ENCODE measurements at places on chromosomes 2 and 18.

DNA sequence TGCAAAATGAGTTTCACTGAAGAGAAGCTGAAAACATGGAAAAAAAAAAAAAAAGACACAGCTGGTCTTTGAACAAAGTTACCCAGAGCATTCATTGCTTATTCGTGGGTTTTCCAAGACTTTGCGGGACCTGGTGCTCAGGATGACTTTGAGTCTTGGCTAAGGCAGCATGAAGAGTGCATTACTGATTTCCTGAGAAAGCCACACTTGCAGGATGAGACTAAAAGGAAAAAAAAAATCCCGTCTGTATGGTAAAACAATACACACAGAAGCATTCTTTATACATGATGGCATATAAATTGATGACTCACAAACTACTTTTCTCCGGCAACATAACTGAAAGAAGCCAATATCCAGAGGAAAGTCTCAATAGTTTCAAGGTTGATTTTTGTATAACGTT, 195.4 kb downstream of the SPP2 start:
- no peak for DNase-seq

DNA sequence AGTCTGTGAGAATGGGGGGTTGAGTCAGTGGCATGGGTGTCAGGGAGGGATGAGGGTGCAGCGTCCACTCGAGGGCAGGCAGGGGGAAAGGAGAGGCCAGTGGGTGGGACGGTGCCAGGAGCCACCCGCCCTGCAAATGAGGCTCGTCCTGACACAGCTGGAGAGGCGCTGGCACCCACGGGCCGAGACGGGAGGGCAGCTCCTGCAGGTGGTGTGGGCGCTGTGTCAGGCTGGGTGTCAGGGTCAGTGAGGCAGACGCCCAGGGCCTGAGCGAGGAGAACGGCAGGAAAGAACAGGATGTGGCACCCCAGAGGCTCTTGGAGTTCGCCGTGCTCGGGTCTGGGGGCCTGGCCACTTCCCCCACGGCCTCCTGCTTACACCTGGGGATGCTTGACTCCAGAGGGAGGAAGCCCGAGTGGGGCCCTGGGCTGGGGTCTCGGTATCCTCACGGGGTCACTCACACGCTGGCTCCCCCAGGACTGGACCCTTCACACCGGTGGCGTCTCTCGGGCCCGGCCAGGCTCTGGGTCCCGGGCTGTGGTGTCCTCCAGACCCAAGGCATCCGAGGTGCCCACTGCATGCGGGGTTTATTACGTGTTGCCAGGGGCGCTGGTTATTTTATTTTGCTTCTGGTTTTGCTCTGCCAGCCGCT, 130.5 kb upstream of the CTDP1 start:
- DNase-seq: no peak

DNA sequence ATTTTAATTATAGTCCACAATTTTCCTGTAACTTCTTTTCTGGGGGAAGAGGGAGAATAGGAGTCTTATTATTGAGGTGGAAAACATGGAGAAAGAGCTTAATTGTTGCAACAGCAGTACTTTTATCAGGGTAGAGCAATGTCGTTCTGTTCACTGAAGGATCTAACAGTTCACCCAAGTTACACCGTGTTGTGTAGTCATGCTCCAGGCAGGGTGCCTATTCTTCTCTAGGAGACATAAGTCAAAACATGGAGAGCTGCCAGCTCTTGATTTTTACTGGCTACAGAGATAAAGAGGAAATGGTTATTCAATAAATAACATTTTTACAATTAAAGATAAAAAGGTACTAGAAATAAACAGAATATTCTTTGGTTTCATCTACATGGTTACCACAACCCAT, 594.3 kb upstream of the NETO1 start:
- DNase-seq: no peak

DNA sequence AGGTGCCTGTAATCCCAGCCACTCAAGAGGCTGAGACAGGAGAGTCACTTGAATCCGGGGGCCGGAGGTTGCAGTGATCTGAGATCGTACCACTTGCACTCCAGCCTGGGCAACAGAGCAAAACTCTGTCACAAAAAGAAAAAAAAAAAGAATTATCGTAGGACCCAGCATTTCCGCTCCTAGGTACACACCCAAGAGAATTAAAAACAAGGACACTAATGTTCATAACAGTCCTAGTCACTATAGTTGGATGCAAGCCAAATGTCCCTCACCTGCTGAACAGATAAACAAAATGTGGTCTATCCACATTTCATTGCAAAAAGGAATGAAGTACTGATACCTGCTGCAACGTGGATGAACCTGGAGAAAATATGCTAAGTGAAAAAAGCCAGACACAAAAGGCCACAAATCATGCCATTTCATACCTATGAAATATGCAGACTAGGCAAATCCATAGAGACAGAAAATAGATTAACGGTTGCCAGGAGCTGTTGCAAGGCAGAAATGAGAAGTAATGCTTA, 21.2 kb downstream of the ADRA2B start:
- no peak for DNase-seq

DNA sequence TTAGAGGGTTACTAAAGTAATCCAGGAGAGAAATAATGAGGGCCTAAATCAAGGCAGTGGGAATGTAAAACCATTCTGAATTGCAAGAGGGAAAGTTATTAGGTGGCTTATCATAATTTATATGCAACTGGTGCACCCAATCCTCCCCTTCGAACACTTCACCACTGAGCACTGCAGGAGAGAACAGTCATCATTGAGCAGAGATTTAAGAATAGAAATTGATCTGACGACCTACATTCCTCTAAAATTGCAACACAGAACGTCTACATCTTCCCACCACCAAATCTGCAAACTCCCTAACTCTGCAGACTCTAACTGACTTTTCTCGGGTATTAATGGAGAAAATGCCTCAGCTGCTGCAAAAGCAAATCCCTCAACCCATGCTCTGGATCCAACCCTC, 138.5 kb upstream of the CDH20 start:
- DNase-seq: no peak

DNA sequence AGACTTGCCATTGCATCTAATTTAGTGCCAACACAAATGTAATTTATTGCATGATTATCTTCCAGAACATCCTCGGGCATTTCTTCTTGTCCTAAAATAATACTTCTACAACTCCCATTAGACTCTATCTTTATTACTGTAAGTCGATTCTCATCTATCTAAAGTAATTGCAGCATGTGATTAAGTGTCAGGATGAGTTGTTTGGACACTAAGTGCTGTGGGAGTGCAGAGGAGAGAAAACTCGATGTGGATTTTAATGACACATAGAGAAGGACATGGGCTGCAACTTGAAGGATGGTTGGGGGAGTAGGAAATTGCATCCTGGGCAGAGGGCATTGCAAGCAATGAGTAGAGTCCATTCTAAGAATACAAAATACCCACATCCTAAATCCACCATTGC, 33.5 kb downstream of the STAT4 start:
- no peak for DNase-seq

DNA sequence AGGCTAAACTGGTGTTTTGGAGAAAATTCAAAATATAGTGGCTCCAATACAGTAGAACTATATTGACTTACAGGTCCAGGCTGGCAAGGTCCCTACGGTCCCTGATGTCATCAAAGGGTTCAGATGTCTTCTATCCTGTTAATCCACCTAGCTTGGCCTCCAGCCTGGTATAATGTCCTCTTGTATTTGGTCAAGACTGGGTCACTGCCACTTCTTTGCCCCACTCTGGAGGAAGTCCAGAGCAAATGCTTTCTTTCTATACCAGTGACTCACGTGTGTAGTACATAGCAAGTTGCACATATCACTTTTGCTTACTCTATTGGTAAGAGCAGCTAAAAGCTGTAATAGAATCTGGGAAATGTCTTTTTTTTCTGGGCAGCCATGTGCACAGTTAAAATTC, 80.8 kb downstream of the LCLAT1 start:
- no peak for DNase-seq

DNA sequence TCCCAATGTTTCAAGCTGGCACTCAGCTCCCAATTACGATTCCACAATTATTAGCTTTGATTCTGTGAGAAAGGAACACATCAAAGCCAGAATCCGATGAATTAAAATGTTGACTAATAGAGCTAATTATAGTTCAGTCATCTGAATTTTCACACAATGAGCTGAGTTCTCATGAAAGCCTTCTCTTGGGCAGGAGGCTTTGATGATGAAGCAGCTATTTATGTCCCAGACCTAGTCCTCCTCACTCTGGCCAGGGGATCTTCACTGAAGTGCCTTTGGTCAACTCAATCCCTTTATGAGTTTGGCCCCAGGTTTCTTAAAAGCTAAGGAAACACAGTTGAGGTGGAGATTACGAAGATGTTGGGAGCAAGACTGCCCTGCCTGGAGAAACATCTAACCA, 74.7 kb upstream of the PPM1B start:
- DNase-seq: no peak

DNA sequence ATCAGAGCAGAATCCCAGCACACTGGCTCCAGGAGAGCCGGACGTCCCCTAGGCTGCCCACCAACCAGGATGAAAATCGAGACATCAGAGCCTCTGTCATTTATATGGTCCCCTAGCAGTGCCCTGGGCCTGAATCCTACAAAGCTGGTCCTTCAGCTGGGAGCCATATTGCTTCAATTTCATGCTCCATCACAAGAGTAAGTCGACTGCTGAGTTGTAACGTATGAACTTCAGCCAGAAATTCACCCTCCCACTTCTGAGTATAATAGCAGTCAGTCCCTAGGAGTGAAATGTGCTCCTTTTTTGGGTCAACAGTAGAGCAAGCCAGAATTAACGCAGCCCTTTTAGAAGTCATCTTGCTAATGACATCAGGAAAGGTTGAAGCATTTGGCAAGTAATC, 126.4 kb downstream of the CCBE1 start:
- no peak for DNase-seq

DNA sequence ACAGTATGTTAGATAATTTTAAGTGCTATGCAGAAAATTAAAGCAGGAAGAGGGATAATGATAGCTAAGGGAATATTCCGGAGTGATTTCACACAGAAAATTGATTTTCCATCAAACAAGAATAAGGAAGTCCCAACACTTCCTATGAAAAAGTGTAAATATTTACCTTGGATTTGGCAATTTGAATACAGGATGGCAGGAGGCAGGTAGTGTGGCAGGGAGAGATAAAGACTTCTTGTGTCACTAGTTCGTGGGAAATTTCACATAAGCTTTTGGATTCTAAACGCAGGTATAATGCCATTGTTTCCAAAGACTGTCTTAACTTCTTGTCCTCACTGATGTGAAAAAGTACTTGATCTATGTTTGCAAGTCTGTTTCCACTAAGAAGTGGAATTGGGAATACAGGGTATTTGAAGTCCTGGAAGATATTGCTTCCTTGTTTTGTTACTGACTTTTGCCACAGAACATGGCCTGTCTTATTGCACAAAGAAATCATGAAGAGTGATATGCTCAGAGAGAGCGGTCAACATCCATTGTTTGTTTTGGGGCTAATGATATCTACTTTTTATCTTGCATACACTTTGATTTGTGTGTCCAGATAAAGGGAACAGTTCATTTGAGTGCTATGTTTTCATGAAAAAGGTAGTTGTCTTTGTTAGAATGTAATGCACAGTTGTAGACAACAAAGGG, 1216.1 kb upstream of the FAM98A start:
- DNase-seq: no peak

GRCh38 chr2:64943387-64944150, 45.6 kb upstream of the SLC1A4 start:
- no peak for DNase-seq

DNA sequence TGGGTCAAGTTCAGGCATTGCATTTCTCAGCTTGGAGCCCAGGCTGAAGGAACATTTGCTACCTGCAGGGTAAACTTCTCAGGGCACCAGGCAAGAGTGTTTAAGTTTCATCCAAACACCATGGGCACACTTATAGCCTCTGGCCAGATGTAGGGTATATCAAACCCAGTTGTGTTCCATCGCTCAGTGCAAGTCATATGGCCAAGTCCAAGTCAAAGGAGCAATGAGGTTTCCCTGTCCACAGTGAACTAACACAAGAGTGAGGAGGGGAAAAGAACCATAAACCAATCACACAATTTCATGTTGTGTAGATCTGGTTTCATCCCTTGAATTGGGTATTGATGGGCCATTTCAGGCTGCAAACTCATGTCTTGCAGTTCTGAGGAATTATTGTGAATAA, 107.2 kb downstream of the SOX11 start:
- no peak for DNase-seq

DNA sequence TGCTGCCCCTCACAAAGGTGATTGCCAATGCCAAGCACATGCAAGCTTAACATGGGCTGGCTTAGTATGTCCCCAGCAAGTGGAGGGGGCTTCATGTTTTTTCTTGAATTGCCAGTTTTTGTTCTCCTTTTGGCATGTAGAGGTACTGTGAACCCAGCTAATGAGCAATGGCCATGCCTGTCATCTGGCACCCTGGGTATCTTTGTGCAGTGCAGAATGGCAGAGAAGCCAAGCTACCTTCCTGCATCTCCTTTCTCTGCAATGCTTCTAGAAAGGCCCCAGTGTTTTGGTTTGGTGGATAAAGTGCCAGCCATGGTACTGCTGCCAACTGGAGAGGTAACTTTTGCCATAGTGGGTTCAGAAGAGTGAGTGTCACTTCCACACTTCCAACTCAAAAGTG, 576.9 kb downstream of the CMPK2 start:
- no peak for DNase-seq

- no peak for DNase-seq
Observed at GRCh38 chr2:49113046-49113445, 41.3 kb downstream of the FSHR start.

DNA sequence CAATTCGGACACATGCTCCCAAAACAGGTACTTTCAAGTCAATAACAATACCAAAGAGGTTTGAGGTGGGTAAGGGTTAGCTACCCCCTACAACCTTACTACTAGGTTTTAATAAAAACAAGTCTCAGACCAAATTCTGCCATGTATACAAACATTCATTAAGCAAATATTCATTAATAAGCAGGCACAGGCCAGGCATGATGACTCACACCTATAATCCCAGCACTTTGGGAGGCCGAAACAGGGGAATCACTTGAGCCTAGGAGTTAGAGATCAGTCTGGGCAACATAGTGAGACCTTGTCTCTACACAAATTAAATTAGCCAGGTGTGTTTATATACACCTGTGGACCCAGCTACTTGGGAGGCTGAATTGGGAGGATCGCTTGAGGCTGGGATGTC, 11.7 kb upstream of the ELAC1 start:
- DNase-seq: no peak

DNA sequence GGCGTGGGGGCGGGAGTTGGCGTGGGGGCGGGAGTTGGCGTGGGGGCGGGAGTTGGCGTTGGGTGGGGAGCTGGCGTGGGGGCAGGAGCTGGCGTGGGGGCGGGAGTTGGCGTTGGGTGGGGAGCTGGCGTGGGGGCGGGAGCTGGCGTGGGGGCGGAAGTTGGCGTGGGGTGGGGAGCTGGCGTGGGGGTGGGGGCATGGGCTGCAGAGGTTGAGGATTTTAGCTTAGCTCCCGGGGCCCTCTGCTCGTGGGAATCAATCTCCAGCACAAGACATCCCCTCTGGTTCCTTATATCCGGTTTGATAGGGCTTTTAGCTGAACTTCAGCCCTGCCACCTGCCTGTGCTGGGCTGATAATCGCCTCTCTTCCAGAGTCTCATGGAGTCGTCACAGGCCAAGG, 177.0 kb downstream of the LDLRAD4 start:
- no peak for DNase-seq

GRCh38 chr2:238894950-238895298, 47.0 kb downstream of the TWIST2 start:
- DNase-seq: no peak
